ENCODE measurements at places on chromosomes 7 and 10.

DNA sequence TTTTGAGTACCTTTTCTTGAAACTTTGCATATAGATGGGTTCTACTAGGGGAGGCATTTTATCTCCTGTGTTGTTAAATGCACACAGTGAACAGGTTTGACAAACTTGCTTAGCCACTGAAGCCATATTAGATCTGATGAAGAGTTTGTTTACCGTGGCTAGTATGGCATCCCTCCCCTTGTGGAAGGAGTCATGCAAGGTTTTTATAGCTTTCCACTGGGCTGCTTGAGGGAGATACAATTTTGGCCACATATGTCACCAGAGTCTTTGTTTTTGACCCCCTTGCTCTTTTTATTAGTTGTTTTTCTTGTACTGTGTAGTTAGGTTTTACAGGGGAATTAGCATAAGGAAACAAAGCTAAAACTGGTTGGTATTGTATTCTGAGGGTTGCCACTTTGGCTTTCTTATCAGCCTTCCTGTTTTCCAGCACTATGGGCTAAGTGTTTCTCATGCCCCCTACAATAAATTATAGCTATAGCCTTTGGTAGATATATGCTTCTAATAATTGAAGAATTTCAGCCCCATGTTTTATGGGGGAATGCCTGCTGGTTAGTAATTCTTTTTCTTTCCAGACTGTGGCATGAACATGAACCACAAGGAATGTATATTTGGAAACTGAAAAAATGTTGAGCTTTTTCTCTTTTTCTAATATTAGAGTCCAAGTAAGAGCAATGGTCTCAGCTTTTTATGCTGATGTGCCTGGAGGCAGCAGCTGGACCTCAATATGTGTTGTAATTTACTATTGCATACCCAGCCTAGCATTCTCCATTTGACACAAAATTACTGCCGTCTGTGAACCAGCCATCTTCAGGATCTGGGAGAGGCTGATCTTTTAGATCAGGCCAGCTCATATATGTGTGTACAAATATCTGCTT lies 18.4 kb upstream of the STEAP2 start:
- DNase-seq, result no peak

GRCh38 chr7:92717623-92717992 lies 118.8 kb downstream of the CDK6 start:
- DNase-seq, result no peak

GRCh38 chr7:82175319-82175718 lies 268.3 kb downstream of the CACNA2D1 start:
- DNase-seq, result peak; percentile 79

GRCh38 chr10:132803416-132804210 lies 17.7 kb upstream of the NKX6-2 start:
- no peak for DNase-seq

- no peak for DNase-seq
Measured at GRCh38 chr10:12448729-12449391, 99.5 kb downstream of the CAMK1D start.

DNA sequence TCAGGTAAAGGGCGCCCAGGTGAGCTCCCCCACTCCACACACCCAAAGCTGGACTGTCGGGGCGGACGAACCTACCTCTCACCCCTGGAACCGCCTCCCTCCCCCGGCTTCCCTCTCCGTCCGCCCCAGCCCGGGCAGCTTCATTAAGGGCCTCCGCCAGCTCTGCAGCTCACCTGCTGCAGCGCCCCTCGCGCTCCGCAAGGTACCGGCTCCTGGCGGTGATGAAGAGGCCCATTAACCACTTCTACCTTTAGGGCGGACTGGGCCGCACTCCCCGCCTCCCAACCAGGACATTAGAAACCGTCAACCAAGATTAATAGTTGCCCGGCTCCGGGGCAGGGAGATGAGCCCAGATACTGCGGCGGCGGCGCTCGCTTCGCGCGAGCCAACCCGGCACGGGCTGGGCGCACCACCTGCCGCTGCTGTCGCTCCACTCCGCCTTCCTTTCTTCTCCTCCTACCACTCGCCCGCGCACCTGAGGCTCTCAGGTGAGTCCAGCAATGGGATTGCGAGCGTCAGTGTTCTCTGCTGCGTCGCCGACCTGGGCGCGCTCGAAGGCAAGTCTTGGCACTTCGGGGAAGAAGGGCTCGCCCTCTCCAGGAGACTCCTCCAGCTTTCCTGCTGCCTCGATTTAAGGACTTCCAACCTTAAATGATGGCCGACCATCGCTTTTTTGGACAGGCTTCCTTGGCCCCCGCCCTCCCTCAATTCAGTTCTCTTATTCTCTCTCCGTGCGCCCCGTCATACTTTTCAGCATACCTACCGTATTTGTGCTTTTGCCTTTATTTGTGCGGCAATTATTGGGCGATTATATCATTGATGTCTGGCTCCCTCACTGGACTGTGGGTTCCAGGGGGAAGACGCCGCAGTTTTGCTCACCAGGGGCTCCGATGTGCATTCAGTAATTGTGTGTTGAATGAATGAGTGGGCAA lies 13.6 kb upstream of the KAZALD1 start:
- DNase-seq, result peak; percentile 79

- DNase-seq, result no peak
Measured at GRCh38 chr10:128629111-128630096, 503.2 kb upstream of the MKI67 start.

- DNase-seq, result peak; percentile 43
Measured at GRCh38 chr7:88306590-88307048, at the start of gene STEAP4. Gene STEAP4 (minus strand): TSS chr7:88306894. CDS start chr7:88284269, 22,625 bp downstream.

GRCh38 chr7:84684836-84685480 lies 490.4 kb upstream of the SEMA3A start:
- no peak for DNase-seq

DNA sequence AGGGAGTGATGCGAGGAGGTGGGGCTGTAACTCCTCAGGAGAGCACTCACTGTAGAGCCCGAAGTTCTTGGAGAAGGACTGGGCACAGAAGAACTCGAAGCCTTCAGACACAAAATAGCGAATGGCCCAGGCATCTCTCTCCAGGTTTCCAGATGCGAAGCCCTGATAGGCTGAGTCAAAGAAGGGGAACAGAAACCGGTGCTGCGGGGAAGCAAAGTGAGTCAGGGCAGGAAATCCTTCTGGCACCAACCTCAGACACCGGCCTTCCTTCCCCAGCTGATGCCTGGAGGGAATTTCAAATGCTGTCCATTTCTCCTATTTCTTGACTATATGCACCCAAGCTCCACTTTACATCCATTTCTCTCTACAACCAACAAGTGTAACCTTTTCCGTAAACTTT lies 26.8 kb downstream of the GOT1 start:
- no peak for DNase-seq

DNA sequence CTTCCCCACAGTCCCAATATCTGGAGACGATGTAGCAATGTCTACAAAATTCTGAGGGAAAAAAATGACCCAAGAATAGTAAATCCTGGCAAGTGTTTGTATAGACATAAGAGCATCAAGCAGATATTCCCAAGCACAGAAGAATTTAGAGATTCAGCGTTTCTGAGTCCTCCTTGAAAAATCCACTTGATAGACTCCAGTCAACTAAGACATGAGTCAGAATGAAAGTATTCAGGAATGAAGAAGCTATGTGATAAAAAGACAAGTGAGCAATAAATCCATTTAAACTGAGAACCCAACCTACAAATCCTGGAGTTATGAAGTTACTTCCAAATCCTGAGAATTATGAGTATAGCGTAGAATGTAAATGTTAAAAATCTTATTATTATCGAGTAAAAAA lies 86.1 kb upstream of the NPY start:
- no peak for DNase-seq

DNA sequence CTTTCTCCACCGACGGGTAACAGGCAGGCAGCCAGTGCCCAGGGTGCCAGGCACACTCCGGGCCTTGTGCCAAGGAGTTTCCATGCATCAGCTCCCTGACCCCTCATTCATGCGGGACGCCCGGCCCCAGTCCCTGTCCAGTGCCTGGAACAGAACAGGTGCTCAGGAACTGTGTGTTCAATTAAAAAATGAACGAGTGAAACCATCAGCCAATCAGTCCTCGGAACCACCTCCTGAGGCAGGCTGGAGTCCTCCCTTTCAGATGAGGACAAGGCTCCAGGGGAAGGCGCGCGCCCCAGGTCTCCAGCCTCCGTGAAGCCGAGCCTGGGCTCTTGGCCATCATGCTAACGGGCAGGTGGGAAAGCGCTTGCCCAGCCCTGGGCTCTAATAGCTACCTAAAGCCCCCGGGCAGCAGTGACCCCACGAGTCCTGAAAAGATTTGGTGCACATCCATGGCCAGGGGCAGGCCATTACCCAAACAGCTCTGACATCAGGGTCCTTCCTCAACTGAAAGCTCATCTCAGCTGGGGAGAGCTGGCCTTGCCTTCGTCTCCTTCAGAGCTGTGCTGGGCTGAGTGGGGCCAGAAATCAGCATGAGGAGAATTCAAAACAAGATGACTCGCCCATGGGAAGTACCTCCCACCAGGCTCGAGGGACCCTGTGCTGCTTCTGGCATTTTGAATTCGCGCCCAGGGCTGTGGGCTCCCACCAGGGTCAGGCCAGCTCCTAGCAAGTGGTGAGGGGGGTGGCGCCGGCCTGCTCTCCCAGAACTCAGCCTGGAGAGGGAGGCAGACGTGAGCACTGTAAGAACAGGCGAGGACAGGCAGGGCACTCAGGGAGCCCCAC lies 200.5 kb downstream of the MAD1L1 start:
- DNase-seq, result no peak

DNA sequence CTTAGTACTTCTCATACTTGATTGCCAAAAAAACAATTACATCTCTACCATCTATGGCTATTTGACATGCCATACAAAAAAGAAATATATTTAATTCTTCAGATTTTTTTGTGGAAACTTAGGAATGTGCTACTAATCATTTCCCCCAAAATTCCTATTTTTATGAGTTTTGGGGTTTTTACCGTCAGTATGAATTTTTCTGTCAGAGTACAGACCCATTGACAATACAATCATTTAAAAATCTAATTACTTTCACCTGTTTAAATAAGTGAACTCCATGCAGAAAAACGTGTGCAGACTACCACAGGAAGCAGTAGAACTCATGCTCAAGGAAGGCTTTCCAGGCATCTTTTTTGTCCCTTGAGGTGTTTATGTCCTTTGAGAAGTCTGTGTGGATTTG lies 48.8 kb upstream of the FOXP2 start:
- peak; percentile 74 for DNase-seq

- DNase-seq, result peak; percentile 70
Measured at GRCh38 chr7:17130281-17131059, 168.0 kb upstream of the AHR start.

GRCh38 chr7:31814187-31814586 lies 127.2 kb downstream of the PPP1R17 start:
- no peak for DNase-seq

- no peak for DNase-seq
Measured at GRCh38 chr7:142838461-142839213, 16.2 kb upstream of the EPHB6 start.

Measured in NCI-H69 (cell line).